Activated naive CD8-positive, alpha-beta T cell treated with anti-CD3 and anti-CD28 coated beads for 36 hours (primary cell): ENCODE measurements at places on chromosomes 1 and 21. TPM values are rescaled to one million over a fixed set of nuclear protein-coding genes. Genes with fewer than 3 reads are reported as not detected.

CFH gene
- total RNA-seq = not detected

TTC34 gene
- total RNA-seq = 0.48 TPM

HSPB7 gene
- not detected for total RNA-seq

DNA sequence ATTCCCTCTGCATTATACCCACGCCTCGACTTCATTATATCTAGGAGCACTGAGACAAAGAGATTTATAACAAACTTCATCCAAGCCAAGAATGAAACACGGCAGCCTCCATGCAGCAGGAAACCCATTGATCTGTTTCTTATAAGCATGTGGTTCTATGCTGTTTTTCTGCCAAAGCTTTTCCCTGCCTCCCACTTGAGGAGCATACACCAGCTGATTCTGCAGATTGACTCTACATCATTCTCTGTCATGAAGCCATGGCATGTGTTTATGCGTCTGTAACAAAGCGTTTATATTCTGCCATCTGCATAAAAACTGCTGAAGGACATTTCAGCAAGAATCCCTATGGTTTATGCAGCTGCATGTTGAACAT, 102.0 kb downstream of the CYYR1 start:
- H3K4me3 ChIP-seq = no peak overlapping the region
- peaks cover 11% of the 10 kb centered on the region for H3K4me1 ChIP-seq
- no peak overlapping the region for H3K27ac ChIP-seq

DNA sequence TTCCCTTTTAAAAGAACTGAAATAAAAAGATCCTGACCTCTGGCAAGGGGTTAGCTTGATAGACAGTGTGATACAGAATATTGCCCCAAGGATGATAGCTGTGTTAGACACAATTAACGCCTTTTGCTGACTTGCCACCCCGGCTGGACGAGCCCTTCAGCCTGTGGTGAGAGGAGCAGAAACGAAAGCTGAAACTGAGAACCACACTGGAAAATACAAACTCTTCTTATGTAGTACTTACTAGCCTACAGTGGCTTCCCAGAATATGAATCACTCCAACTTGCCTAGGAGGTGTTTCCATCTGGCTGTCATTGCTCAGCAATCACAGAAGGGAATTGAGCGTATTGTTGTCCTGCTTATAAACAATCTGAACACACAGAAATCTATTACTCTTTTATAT, 22.9 kb downstream of the SAMSN1 start:
- H3K36me3 ChIP-seq = peaks cover 57% of the 10 kb centered on the region
- peak overlapping the region; percentile 76 for H3K4me3 ChIP-seq
- peaks cover 61% of the 10 kb centered on the region for H3K4me1 ChIP-seq
- peak; percentile 63 for DNase-seq
- no peaks in the 10 kb centered on the region for H3K27me3 ChIP-seq

GRCh38 chr1:103198076-103198475, 89.8 kb upstream of the COL11A1 start:
- H3K27me3 ChIP-seq = no peaks in the 10 kb centered on the region
- no peak overlapping the region for H3K4me3 ChIP-seq
- H3K4me1 ChIP-seq = no peaks in the 10 kb centered on the region
- H3K36me3 ChIP-seq = no peaks in the 10 kb centered on the region
- no peak overlapping the region for H3K27ac ChIP-seq

DNA sequence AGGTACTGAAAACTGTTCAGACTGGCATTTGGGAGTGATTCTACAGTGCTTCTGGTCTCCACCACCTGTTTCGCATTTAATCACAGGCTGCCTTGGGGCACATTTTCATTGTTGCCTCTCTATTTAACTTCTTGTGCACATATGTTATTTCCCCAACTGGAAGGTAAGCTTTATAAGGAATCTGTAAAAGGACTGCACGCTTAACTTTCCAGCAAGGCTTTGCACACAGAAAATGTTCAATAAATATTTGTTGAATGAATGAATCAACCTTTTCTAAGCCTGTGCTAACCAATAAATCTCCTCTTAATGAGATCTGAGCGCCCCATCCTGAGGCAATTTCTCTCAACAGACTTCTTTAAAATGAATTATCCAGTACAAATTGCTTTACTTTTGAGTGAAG, 84.3 kb upstream of the ARHGAP29 start:
- DNase-seq = no peak
- H3K4me3 ChIP-seq = no peak overlapping the region
- no peak overlapping the region for H3K27ac ChIP-seq
- no peaks in the 10 kb centered on the region for H3K4me1 ChIP-seq

- H3K4me3 ChIP-seq = no peak overlapping the region
- no peaks in the 10 kb centered on the region for H3K36me3 ChIP-seq
- no peak for DNase-seq
- peaks cover 3% of the 10 kb centered on the region for H3K4me1 ChIP-seq
- no peaks in the 10 kb centered on the region for H3K27me3 ChIP-seq
Observed at GRCh38 chr1:201039876-201040275, 16.4 kb upstream of the KIF21B start.

DNA sequence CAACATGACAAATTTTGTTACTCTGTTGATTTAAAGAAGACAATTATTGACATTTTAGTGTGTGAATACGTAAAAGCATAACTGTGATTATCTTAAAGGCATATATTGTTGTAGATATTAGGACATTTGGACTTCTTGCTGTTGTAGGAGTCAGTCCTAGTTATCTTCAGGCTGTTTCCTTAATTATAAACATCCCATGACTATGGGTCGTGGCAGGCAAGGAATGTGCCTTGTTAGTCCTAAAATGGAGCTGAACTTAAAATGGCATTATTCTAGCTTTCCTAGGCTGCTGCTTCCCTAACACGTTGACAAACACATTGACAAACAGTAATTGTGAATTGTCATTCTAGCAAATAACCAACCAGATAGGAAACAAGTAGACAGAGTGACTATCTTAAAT, 4.4 kb upstream of the MPZL1 start:
- peaks cover 11% of the 10 kb centered on the region for H3K27me3 ChIP-seq
- H3K36me3 ChIP-seq = peaks cover 7% of the 10 kb centered on the region
- DNase-seq = no peak
- H3K4me3 ChIP-seq = peak overlapping the region; percentile 62

- H3K27me3 ChIP-seq = no peaks in the 10 kb centered on the region
- H3K4me3 ChIP-seq = no peak overlapping the region
- no peak for DNase-seq
- no peaks in the 10 kb centered on the region for H3K4me1 ChIP-seq
Observed at GRCh38 chr1:165816826-165817497, 10.5 kb upstream of the UCK2 start.
